ENCODE measurements at places on chromosomes 2 and 18.

GRCh38 chr2:109476641-109477441 lies 136.9 kb downstream of the SEPTIN10 start:
- no peak for DNase-seq

DNA sequence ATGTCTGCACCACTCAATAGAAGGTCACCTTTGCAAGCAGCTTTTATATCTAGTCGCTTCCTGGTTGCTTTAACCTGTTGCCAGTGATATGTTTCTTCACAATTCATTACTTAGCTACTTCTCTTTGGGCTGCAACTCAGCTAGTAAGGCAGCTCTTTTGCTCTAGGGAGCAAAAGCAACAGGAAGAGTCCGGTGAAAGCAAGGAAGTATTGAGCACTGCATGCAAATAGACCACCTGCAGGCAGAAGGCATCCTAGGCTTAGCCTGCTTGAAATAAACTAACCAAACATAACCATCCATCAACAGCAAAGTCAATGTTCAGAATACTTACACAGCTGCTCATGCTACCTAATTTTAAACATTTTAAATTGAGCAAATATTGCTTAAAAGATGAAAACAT lies 529.2 kb upstream of the LINC00305 start:
- no peak for DNase-seq

DNA sequence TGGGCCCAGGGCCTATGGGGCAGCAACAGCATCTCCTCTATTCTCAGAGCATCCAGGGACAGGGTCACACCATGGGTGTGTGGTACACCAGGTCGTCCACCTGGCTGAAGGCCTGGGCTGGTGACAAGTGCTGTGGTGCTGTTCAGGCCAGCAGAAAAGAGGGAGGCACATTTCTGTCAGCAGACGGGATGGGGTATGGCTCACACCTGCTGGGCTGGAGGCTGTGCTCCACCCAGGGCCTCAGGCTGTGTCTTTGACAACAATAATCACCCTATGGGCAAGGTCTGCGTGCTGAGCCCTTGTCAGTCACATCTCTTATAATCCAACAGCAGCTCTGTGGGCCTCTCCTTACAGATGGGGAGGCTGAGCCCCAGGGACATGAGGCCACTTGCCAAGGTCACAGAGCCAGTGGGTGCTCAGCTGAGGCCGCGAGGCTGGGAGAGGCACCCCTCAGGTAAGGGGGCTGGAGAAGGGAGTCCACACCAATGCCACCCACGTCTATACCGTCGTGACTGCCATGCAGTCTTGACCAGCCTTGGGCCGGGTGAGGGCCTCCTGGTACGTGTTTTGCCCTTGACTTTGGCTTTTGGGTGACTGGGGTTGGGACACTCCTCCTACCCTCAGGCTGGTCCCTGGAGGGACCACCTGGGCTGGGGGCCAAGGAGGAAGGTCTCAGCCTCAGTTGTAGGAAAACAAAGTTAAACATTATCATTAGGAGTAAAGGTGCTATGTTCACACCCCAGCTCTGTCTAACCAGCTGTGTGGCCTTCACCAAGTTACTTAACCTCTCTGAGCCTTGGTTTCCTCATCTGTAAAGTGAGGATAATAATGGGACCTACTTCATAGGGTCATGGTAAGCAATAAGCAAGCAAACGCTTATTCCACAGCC lies 5.6 kb upstream of the HS6ST1 start:
- DNase-seq = no peak

DNA sequence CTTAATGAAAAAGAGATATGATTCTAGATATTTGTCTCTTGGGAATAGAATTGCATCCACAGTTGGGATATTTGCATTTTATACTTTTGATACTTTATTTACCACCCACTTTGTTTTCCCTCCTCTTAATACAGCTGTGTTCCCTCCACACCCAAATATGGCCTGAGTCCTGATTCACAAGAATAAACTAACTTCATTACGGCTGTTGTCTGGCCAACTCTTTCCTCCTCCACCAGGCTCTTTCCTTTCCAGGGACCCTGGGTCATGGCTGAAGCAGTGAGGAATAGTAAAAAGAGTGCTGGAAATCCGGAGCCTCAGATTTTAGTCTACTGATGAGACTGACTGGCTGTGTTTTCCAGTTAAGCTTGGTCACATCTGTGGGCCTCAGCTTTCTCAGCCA lies 48.4 kb upstream of the STAM2 start:
- DNase-seq = no peak

GRCh38 chr2:106063181-106063580 lies 130.9 kb downstream of the UXS1 start:
- no peak for DNase-seq

DNA sequence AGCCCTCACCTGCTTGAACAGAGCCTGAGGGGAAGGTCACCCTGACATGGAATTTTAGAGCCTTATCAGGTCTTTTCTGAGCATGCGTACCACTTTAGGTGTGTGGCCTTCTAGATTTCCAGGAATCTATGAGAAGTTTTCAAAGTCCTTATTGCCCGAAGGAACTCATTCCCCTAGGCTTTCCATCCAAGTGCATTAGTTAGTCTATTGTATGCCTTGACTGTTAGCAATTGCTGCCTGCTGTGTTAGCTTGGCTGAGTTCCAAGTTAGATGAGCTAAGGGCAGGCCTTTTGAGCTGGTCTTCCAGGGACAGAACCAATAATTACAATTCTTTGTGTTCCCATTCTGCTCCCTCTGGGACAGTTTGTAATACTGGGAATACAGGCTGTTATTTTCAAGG lies 30.8 kb upstream of the PUM2 start:
- peak; percentile 51 for DNase-seq

- no peak for DNase-seq
These were observed 15.4 kb downstream of the MRPL44 start for GRCh38 chr2:223972656-223973102.

DNA sequence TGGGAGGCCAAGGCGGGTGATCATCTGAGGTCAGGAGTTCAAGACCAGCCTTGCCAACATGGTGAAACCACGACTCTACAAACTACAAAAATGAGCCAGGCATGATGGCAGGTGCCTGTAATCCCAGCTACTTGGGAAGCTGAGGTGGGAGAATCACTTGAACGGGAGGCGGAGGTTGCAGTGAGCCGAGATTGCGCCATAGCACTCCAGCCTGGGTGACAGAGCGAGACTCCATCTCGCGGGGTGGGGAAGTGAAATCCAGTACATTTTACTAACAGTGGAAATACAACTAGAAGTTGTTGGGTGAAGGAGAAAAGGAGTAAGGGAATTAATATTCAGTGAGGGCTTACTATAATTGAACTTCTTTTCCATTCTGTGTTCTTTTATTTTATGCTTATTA lies 13.2 kb upstream of the ENOSF1 start:
- DNase-seq = no peak

- no peak for DNase-seq
These were observed 607.5 kb downstream of the PLCL1 start for GRCh38 chr2:198411936-198412335.
